ENCODE measurements at places on chromosomes 11 and 22. TPM values are rescaled to one million over a fixed set of nuclear protein-coding genes. Genes with fewer than 3 reads are reported as not detected.

The DSCAML1 gene
- not detected for polyA plus RNA-seq

The GRAMD1B gene
- 57.3 TPM for polyA plus RNA-seq

The CFAP300 gene
- polyA plus RNA-seq: 2.5 TPM

The ST14 gene
- polyA plus RNA-seq: 116 TPM

The CYP2D6 gene
- 5.8 TPM for polyA plus RNA-seq

The GALNT18 gene
- polyA plus RNA-seq: 0.45 TPM

The GRAP2 gene
- polyA plus RNA-seq: 3.4 TPM

The TRIM66 gene
- 4.9 TPM for polyA plus RNA-seq

The SULT4A1 gene
- 14.2 TPM for polyA plus RNA-seq

The FAM89B gene
- 15.9 TPM for polyA plus RNA-seq

The CHRDL2 gene
- 0.27 TPM for polyA plus RNA-seq

The SNX32 gene
- 4.0 TPM for polyA plus RNA-seq

The DEUP1 gene
- polyA plus RNA-seq: not detected

The TMPRSS5 gene
- polyA plus RNA-seq: 0.45 TPM

The KRTAP5-7 gene
- not detected for polyA plus RNA-seq

The FAM118B gene
- 20.2 TPM for polyA plus RNA-seq

The ATG13 gene
- polyA plus RNA-seq: 55.3 TPM

The UBTFL1 gene
- not detected for polyA plus RNA-seq

The IL17REL gene
- polyA plus RNA-seq: not detected

The BATF2 gene
- polyA plus RNA-seq: 8.1 TPM

The CALCA gene
- polyA plus RNA-seq: not detected

The ROBO4 gene
- polyA plus RNA-seq: 1.4 TPM

The OR51I1 gene
- polyA plus RNA-seq: not detected

The SDHAF2 gene
- polyA plus RNA-seq: 59.5 TPM

The TESMIN gene
- polyA plus RNA-seq: 5.5 TPM

The TIMM8B gene
- polyA plus RNA-seq: 154 TPM

The OSBP gene
- 45.3 TPM for polyA plus RNA-seq

The HBE1 gene
- polyA plus RNA-seq: not detected

The CRYBB2 gene
- 1.3 TPM for polyA plus RNA-seq

The LGALS12 gene
- polyA plus RNA-seq: not detected

The NCAM1 gene
- polyA plus RNA-seq: 0.67 TPM

The MUC6 gene
- polyA plus RNA-seq: 0.34 TPM

The GDPD4 gene
- 4.5 TPM for polyA plus RNA-seq

The OR52H1 gene
- polyA plus RNA-seq: not detected

The TSPO gene
- polyA plus RNA-seq: 6.6 TPM

The CTSW gene
- polyA plus RNA-seq: 3.5 TPM

The DDTL gene
- polyA plus RNA-seq: 10.9 TPM

The CECR2 gene
- under 0.01 TPM for polyA plus RNA-seq

The OR51D1 gene
- not detected for polyA plus RNA-seq

The C11orf16 gene
- 0.04 TPM for polyA plus RNA-seq

The ANO9 gene
- 363 TPM for polyA plus RNA-seq

The ADAMTS15 gene
- 0.27 TPM for polyA plus RNA-seq

The GNAZ gene
- polyA plus RNA-seq: 0.55 TPM

The FIBIN gene
- polyA plus RNA-seq: not detected

The MRGPRX4 gene
- not detected for polyA plus RNA-seq

The CCDC81 gene
- polyA plus RNA-seq: 0.41 TPM

The MRGPRE gene
- not detected for polyA plus RNA-seq

The CNIH2 gene
- polyA plus RNA-seq: 0.89 TPM

The FAM180B gene
- polyA plus RNA-seq: 0.15 TPM

The SLC39A13 gene
- 30.9 TPM for polyA plus RNA-seq

The USH1C gene
- polyA plus RNA-seq: 301 TPM

The IFITM10 gene
- 0.54 TPM for polyA plus RNA-seq

The SMTNL1 gene
- polyA plus RNA-seq: not detected

The OTOG gene
- not detected for polyA plus RNA-seq

The PKP3 gene
- polyA plus RNA-seq: 97.0 TPM

All from small intestine (tissue), 16 donors.